ENCODE measurements at places on chromosomes 13 and 19.
A peak's percentile ranks its signal among the peaks of the same experiment; 100 is the strongest.

DNA sequence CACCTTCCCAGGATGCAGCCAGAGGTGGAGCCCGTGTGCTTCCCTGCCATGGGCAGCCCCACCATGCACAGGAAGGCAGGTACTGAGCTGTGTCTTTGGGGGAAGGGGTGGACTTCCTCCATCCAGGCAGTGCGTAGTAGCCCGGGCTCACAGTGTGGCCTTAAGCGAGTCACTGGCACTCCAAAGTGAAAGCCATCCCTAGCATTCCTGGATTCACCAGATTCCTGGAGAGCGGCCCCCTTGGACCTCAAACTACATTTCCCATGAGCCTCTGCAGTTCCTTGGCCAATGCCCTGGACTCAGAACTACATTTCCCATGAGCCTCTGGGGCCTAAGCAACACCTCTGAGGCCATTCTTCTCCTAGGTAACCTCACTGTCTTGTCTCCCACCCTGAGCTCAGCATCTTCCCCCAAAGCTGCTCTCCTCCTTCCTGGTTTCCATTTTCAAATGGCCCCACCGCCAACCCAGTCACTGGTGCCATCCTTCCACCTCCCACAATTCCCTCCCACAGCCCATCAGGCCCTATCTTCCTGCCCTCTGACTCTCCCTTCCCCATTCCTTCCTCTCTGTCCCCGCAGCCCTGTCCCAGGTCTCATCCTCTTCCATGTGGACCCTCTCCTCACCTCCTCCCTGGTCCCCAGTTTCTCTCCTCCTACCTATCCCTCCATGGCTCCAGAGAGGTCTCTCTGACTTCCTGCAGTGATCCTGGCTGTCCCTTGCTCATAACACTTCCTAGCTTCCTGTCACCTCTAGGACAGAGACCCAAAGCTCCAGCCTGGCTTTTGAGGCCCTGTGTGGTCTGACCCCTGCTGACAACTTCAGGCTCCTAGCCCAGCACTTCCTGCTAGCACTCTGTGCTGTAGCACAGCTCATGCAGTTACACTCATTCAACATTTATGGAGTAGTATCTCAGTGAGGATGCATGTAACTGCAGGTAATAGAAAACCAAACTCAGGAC is at the start of gene C19orf81:
TSS of gene C19orf81 (plus strand) at position 13 of the 959 bp plus-strand sequence. CDS start at position 13, 0 bp downstream.
- DNase-seq = no peak

DNA sequence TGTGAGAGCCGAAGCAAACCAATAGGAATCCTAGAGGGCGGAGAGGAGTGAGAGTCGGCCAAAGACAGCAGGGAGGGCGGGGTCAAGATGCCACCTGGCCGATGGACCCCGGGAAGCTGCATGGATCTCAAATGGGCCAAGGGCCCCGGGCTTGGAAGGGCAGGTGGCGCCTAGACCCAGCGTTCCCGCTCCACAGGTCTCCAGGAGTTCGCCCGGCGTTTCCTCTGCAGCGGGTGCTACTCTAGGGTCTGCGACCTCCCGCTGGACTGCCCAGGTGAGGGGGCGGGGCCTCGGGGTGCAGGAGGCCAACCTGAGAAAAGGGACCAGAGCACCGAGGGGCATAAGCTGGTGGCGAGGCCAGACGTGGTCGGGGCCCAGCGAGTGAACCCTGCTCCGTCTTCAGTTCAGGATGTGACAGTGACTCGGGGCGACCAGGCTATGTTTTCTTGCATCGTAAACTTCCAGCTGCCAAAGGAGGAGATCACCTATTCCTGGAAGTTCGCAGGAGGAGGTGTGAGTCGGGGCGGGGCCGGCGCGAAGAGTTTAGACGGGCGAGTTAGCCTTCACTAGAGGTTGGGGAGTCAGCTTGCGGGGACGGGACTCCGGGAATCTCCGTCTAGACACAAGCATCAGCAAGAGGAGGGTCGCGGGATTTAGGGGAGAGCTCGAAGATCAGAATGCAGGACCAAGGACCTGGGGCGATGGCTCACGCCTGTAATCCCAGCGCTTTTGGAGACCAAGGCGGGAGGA is 9.9 kb downstream of the SPACA6 start:
- DNase-seq = no peak

- no peak for DNase-seq
Observed at GRCh38 chr19:4586245-4586644, 26.8 kb upstream of the SEMA6B start.

DNA sequence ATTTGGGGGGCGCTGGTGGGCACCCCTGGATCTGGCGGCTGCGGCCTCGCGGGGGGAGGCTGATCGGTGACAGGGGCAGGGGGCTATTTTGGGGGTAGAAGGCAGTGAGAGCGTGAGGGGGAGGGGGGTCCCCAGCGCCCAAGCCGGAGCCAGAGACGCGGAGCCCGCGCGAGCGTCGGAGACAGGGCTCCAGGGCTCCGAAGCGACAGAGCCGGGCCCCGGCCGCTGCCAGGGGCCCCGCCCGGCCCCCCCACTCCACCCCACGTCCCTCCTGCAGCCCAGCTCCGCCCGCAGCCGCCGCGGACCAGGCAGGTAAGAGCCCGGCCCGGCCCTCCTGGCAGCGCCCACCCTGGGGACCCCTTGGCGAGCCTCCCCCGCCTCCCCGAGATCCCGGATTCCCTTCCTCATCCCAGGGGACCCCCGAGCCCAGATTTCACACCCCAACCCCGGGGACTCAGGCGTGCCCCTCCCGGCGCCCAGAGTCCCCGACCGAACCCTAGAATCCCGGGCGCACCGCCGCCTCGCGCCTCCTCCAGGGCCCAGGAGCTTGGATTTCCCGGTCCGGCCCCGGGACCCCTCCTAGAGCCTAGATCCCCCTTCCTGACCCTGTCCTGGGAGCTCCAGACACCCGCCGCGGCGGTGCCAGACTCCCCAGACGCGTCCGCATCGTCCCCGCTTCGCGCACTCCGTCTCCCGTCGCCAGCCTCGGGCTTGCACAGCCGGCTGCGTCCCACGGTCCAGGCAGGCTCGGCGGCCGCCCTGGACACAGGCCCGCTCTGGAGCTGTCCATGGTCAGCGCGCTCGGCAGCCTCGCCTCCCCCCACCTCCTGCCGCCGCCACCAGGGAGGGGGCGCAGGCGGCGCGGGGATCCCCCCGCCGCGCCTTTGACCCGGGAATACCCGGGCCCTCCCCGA is at the start of gene PPFIA3:
TSS of gene PPFIA3 (plus strand) at position 134 of the 914 bp plus-strand sequence. CDS start 8,330 bp downstream, outside the sequence.
- DNase-seq = peak; percentile 56

- DNase-seq = no peak
Observed at GRCh38 chr19:49802836-49803528, 10.1 kb downstream of the FUZ start.

- DNase-seq = no peak
Observed at GRCh38 chr13:114019367-114019766, 45.5 kb upstream of the C13orf46 start.

GRCh38 chr13:92657565-92657964 is 569.0 kb upstream of the GPC6 start:
- DNase-seq = no peak

Data from GM13977 (cell line).